ENCODE measurements at places on chromosomes 3 and 15. TPM values are rescaled to one million over a fixed set of nuclear protein-coding genes. Genes with fewer than 3 reads are reported as not detected.

- no peak for DNase-seq
Measured at GRCh38 chr15:71010472-71010871, 104.8 kb upstream of the THSD4 start.

The MAPKAPK3 gene
- total RNA-seq = 40.1 TPM

DNA sequence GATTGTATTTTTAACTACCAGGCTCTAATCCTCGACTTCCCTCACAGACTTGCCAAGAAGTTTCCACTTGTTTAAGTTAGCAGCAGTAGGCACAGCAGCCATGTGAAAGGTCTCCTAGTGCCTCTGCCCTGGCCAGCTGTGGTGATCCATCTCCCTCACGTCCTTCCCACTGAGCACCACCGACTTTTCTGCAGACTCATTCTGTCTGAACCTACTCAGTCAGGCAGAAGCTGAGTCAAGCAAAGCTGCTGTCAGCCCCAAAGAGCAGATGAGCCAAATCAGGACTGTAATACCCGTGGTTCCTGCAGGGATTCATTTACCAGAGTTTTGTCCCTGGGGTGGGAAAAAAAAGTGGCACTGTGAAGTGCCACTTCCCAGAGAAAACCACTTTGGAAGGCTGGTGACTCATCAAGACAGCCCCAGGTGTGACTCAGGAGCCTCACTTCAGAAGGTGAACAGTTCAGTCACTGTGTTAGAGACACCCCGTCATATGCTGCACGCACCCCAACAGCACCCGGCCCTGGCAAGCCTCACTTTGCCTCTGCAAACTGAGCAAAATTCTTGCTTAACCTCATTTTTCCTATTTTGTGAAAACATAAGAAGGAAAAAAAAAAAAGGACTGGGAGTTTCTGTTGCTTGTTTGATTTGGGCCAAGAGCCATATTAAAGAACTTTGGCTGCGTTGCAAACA is 76.0 kb downstream of the WWTR1 start:
- DNase-seq = no peak

DNA sequence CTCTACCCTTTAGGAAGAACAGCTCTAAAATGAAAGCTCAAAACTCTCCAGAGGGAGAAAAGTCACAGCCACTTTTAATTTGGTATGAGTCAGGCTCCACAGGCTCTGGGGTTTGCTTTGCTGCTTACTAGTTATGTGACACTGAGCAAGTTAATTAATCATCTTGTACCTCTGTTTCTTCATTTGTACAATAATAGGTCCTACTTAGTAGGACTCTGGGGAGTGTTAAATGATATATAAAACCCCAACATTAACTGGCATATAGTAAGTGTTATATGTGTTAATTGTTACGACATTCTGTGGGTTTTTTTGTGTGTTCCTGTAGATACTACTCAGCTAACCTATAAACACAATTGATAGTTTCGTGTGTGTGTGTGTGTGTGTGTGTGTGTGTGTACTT is 6.6 kb downstream of the ACKR2 start:
- no peak for DNase-seq

- no peak for DNase-seq
Measured at GRCh38 chr3:164407111-164407510, 671.2 kb downstream of the SI start.

The MCTP2 gene
- total RNA-seq = 10.9 TPM

GRCh38 chr3:59496250-59496649 is 446.4 kb upstream of the CFAP20DC start:
- no peak for DNase-seq

The CLDN1 gene
- total RNA-seq = 39.3 TPM

DNA sequence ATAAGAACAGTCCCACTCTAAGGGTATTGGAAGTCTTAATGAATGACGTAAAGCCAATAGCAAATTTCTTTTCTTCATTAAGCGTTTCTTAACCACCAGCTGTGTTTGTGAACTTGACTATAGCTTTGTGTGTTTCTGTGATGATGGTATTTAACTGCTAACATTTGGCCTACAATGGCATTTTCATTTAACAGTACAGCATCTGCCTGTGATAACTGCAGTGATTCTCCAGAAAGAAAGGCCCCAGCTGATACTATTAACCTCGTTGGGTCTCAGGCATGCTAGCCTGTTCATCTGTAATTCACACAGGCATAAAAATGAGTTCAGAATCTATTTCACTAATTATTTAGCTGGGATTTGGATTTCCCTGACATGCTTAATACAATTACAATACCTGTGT is 121.9 kb downstream of the NECTIN3 start:
- no peak for DNase-seq

The PCLAF gene
- 93.7 TPM for total RNA-seq

GRCh38 chr15:58698887-58699641 is 50.4 kb downstream of the ADAM10 start:
- no peak for DNase-seq

- no peak for DNase-seq
Measured at GRCh38 chr15:78276064-78276943, 11.9 kb downstream of the DNAJA4 start.

The KY gene
- total RNA-seq = not detected

DNA sequence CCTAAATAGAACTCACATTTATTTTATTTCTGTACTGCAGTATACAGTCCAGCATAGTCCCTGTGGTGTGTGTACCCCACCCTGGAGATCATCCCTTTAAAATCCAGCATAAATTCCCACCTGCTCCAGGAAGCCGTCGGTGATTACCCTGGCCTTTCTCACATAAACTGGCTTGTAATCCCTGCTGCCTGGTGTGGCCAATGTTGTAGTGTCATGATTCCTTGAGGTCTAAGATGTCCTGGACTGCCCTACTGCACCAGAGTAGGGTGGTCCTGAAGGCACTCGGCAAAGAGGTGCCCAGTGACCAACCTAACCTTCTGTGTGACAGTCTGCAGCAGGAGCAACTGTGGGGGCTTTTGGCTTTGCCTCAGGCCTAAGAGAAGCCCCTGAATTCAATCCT is 58.9 kb downstream of the ITGA11 start:
- no peak for DNase-seq

DNA sequence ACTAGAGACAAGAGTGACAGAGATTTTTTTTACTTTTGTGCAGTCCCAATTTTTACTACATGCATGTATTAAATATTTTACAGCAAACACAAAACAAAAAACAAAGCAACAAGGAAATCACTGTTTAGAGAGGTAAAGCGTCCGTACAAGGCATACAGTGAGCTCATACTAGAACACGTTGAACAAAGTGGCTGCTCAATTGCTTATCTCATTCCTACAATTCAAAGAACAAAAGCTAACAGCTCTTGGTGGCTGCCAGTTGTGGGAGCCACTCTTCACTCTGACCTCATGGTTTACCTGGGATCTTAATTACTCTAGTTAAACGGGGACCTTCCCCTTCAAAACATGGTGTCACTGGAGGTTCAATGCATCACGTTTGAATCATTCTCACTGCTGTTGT is 7.6 kb upstream of the ARHGEF26 start:
- no peak for DNase-seq

The CYP1A1 gene
- total RNA-seq = 73.8 TPM

The TTC23 gene
- 8.5 TPM for total RNA-seq

The SKOR1 gene
- total RNA-seq = not detected

The B3GALNT1 gene
- 9.0 TPM for total RNA-seq

DNA sequence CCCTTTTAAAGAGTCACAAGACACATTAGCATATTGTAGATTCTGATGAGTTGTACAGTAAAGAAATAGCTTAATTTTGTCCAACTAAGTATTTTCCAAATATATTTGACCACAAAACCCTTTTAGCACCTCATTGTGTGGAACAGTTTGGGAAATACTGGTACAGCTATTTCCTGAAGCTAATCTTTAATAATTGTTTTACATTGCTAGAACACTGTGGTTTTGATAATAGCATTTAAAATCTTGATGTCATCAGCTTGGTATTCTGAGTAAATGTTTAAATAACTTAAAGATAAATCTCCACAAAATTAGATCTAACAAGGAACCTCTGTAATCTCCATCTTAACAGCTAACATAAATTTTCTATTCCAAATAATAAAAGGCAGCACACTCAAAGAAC is 140.0 kb upstream of the MLF1 start:
- DNase-seq = no peak

GRCh38 chr3:180352261-180352660 is 249.7 kb upstream of the TTC14 start:
- DNase-seq = no peak

The UNC13C gene
- total RNA-seq = 3.2 TPM

GRCh38 chr3:168475704-168476103 is 380.0 kb upstream of the GOLIM4 start:
- DNase-seq = no peak
